Activated B cell treated with CpG ODN at 0.5 μM for 24 hours (primary cell): ENCODE measurements at places on chromosomes 4 and X.
A peak's percentile ranks its signal among the peaks of the same experiment; 100 is the strongest.

DNA sequence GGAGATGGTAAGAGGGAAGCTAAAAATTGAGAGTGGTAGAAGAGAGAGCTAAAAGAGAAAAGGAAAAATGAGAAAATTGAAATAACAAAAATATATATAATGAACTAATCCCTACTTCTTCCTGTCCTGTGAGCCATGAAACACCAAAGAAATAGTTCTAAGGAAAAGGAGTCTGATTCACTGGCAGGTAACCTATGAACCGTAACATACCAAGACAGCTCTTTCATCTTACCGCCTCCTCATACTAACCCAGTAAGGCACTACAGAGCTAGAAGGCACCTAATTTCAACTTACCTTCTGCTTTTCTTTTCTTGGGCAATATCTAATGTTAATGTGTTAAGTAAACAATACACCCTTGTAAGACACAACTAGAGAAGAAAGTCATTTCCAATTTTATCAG is 297.7 kb upstream of the DIAPH2 start:
- DNase-seq, result no peak

DNA sequence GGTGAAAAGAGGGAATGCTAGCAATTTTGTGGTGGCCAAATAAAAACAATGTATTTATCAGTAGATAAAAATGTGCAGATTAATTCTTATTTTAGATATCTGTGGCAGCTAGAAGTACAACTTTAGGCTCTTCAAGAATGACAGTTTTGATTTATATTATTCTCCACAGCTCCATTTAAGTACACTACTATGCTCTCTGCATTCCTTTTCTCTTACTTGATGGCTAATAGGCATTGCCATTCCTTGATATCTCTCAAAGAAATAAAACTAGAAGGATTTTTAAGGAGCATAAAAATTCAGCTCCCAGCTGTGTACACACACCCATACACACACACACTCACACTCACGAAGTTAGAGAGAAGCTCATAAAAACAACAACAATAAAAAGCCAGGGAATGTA is 59.4 kb upstream of the H2AZ1 start:
- DNase-seq, result no peak

GRCh38 chr4:8905773-8906667 is 34.4 kb upstream of the HMX1 start:
- peak; percentile 6 for DNase-seq

GRCh38 chr4:7719354-7720174 is 220.1 kb downstream of the AFAP1 start:
- no peak for DNase-seq

GRCh38 chr4:52987392-52988056 is 125.4 kb downstream of the RASL11B start:
- no peak for DNase-seq

GRCh38 chr4:184355111-184355604 is 119.2 kb downstream of the IRF2 start:
- DNase-seq, result no peak
